Fibroblast of skin of right biceps (primary cell): ENCODE measurements at places on chromosomes 6 and 20.

DNA sequence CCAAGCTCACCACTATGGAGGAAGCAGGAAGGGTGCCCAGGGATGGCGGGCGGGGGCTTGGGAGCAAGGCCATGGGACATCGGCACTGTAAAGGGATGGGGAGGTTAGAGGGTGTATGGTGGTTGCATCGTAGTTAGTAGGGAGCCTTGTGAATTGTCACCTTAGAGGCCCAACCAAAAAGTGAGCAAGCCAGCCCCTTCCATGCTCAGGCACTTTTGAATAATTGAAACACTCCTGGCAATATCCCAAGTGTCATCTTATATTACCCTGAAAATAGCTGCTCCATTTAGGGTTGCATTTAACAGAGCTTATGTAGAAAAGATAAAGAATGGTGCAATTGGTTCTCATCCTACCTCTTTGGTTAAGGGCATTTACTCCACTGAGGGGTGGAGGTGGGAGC, 169.2 kb downstream of the SAMD5 start:
- DNase-seq, result no peak

DNA sequence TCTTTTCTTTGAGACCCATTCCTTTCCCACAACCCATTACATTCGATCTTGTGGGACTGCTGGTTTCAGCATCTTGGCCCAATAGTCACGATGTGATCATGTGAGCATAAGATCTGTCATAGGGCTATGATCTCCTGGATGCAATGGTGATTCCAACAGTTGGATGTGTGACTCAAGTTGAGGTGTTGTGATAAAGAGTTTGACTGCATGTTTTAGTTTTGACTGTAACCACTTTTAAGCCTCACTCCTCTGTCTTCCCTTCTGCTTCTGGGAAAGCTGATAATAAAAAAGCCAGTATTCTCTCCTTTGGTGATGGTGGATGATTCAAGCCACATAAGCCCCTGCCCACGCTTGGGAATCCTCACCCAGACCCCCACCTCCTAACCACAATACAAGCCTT, 117.0 kb upstream of the ASCC3 start:
- peak; percentile 50 for DNase-seq

- DNase-seq, result no peak
Observed at GRCh38 chr6:114783083-114783482, 440.3 kb upstream of the HS3ST5 start.

DNA sequence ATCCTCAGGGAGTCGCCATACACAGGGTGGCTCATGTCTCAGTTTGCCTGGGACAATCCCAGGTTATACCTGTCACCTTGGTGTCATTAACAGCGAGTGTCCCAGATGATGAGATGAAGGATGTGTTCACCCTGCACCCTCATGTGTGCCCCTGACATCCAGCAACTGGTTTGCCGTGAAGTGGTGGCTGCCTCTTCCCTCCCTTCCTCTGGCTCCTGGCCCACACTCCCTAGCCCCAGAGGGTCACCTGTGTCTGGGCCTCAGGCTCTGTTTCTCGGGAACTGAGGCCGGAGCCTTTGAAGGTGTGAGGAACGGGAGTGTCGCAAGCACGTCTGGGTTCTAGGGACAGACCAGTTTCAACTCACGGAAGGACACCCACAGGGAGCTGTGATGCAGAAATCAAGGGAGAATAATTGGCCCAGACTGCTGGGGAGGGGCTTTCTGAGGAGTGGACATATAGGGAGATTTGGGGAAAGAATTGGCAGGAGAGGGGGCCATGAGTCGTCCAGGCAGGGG, 35.8 kb upstream of the PHACTR3 start:
- no peak for DNase-seq
